Aortic smooth muscle cell (primary cell): ENCODE measurements at places on chromosomes 3 and 15. TPM values are rescaled to one million over a fixed set of nuclear protein-coding genes. Genes with fewer than 3 reads are reported as not detected.

Gene PDCD6IP
- total RNA-seq: 77.0 and 93.8 TPM in 2 replicates

Gene ABHD2
- 112 and 129 TPM in 2 replicates for total RNA-seq

Gene C15orf62
- under 0.01 and 0.06 TPM in 2 replicates for total RNA-seq

Gene HTR3E
- not detected in 2 replicates for total RNA-seq

Gene P2RY1
- total RNA-seq: 1.2 and 1.7 TPM in 2 replicates

Gene TRANK1
- total RNA-seq: 12.9 and 14.9 TPM in 2 replicates

Gene SAXO2
- 0.66 and 0.75 TPM in 2 replicates for total RNA-seq

Gene RPS27L
- 378 and 515 TPM in 2 replicates for total RNA-seq

Gene ITPKA
- 1.7 and 2.4 TPM in 2 replicates for total RNA-seq

Gene EXD1
- total RNA-seq: not detected in 2 replicates
